ENCODE measurements at places on chromosomes 3 and 15.

- no peak for DNase-seq
Observed at GRCh38 chr3:157861076-157861765, 245.0 kb downstream of the SHOX2 start.

DNA sequence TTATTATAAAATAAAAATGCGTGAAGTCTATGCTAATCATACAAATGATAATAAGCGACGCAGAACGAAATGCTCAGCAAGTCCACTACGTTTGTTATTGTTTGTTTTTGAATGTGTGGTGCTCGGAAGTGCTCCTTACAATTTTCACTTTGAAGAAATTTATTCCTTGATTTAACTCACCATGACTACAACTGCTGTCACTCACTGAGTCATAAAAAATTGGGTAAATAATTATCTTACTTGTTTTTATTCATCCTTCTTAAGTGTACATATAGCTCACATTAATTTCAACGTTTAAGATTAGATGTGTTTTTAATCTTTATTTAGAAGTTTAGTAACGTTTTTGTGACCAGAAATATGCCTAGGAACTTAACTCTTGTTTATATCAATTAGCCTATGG, 66.7 kb upstream of the NANOGP8 start:
- DNase-seq = no peak

GRCh38 chr3:25621087-25621486, 43.6 kb downstream of the TOP2B start:
- no peak for DNase-seq

DNA sequence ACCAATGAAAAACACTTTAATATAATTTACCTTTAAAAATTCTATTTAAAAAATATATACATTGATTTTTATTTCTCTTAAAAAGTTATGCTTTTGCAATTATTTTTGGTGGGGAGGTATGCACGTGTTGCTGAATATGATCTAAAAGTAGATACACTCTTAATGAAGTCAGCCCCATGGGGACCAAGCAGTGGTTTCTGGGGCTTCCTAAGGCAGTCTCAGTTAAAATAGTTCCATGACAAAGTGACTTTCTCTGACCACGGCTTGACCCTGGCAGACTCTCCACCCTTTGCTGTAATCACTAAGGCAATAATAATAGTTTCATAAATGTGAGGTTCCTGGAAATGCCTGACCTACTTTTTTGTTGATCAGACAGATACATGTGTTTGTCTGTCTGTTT, 50.4 kb downstream of the CCR4 start:
- DNase-seq = no peak

GRCh38 chr15:97146929-97147870, 813.3 kb upstream of the ARRDC4 start:
- DNase-seq = no peak

DNA sequence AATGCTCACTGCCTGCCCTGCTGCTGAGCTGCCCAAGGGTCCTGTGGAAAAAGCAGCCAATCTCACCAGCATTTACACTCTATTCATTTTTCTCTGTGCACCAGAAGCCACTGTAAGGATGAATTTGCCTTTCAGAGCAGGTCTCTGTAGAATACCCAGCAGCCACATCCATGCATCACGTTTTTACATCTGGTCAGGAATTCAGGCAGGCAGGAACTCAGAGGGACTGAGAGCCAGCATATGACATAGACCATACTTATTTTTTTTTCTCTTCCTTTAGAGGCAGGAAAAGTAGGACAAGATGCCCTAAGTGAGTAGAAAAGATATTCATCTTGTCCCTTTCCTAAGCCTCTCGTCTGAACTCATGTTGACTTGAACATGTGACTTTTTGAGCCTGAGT, 292.7 kb downstream of the EPHB1 start:
- DNase-seq = no peak

DNA sequence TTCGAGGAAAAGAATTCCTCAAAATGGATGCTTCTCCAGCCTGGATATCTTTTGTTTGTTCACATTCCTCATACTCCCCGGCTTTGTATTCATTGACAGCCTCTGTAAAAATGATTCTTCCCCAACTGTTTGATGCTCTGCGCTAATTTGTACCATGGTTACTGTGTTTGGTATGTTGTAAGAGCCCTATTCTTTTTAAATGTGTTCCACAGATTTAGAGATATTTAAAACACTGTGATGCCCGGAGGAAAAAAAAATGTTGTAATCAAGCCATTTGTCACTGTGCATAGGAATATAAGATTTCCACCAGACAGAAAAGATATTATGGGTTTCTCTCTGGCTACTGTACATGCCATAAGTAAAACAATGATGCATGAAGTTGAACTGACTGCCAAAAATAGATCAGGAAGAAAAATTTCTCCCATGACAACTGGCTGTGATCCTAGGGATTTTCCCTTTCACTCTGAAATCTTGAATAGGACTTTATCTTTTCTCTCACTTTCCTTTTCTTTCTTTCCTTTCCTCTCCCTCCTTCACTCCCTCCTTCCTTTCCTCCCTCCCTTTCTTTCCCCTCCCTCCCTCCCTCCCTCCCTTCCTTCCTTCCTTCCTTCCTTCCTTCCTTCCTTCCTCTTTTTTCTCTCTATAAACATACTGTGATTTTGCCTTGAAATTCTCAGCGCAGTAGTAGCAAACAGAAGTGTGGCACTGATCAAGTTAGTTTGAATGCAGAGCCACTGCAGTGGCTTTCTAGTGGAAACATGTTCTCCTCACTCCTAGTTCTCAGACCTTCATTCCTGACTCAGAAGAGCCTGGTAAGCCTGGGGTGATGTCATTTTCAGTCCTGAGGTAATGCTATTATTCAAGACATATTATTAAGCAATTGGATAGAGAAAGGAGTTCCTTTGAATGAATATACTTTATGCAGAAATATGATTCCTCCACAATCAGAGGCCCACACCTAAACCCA, 254.9 kb upstream of the TBL1XR1 start:
- DNase-seq = no peak

GRCh38 chr15:81184188-81184587, 12.5 kb upstream of the IL16 start:
- DNase-seq = no peak

DNA sequence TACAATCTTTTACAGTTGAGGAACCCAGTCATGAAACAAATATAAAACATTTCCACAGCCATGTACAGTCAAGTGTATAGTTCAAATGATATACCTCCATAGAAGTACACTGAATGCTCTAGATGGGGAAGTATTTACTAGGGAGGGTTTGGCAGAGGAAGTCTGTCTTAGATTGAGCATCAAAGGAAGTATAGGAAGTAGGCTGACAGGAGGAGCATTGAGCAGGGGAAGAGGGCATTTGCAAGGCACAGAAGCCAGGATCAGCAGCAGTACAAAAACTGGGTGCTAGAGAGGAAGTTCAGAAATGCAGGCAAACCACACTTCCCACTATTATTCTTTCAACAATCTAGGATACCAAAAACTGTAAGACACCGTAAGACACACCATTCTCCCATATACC, 122.6 kb downstream of the ANO10 start:
- DNase-seq = peak; percentile 17

- no peak for DNase-seq
Observed at GRCh38 chr3:17830788-17831187, 88.4 kb upstream of the TBC1D5 start.

DNA sequence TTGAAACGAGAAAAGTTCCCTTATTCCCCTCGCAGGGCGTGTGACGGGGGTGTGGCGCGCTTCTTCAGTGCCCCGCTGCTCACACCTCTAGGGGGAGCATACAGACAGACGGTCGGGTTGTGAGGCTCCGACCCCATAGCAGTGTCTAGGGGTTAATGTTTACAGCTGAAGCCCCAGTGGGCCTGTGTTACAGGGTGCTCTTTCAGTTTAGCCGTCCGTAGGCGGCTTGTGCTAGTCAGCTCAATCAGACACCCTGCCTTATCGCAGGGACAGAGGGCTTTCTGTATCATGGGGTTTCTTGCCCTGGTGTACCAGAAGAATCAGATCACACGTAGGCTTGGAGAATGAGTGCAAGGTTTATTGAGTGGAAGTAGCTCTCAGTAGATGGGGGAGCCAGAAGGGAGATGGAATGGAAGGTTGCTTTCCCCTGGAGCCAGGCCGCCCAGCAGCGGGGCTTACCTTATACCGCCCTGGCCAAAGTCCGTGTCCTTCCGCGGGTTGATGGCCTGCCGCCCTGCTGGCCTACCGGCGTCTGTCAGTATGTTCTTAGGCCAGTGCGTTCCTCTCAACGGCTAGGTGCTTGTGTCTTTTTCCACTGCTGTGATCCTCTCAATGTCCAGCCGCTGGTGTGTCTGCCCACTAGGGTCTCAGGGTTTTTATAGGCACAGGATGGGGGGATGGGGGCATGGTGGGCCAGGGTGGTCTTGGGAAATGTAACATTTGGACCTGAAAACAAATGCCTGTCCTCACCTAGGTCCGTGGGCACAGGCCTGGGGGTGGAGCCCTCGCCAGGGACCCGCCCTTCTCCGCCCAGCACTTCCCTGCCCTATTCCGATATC, 32.2 kb upstream of the ACP3 start:
- no peak for DNase-seq

- DNase-seq = no peak
Observed at GRCh38 chr3:160691151-160691550, 14.2 kb downstream of the ARL14 start.

- no peak for DNase-seq
Observed at GRCh38 chr3:111723293-111724215, 128.4 kb upstream of the ZBED2 start.

GRCh38 chr3:16472593-16472992, 40.9 kb downstream of the RFTN1 start:
- DNase-seq = no peak

DNA sequence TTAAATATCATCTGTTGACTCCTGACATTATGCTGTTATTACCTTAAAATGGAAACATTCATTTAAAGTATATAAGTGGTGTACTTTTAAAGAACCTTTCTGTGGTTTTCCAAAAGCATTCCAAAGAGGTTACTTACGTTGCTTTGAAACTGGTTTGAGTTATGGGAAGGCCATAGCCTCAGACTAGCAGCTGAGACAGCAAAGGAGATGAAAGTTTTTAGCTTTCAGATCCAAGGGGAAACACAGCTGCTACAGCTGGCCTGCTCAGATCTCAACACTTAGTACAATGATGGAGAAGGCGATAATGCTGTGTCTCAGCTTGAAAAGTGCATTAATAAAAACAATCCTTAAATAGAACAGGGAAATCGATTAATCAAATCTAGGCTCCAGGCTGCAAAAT, 921.1 kb downstream of the ROBO1 start:
- no peak for DNase-seq

- no peak for DNase-seq
Observed at GRCh38 chr3:62139957-62140356, 233.4 kb downstream of the FEZF2 start.

DNA sequence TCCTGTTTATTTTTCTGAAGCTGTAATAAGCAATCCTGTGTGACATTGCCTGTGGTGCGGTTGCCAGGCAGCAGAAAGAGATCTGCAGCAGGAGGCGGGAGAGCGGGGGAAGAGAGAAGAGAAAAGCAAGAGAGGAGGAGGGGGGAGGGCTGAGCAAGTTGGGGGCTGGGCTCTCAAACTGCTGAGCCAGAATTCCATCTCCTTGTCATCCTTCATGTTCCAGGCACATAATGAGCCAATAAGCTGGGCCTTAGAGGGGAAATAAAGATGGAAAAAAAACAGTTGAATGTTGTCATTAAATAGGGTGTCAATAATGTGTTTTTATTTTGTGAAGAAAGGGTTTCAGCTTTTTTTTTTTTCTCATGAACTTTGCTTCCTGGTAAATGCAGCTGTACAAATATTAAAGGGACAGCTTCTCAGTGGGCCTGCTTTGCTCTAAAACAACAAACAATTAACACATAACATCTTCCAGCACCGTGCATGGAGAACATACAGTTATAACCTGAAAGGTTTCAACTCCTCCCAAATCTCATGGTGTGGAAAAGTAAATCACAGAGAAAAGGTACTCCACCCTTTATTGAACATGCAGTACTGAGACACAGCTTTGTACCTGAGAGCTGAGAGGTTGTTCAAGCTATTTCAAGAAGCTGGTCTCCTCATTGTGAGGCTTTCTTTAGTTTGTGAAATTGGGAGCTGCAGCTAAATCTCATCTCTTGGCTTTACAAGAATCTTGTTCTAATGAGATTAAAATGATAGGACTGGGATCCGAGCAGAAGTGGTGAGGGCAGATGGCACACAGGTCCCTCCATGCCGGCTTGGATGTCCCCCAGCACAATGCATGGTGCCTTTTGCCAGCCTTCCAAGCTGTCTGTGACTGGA, 451.1 kb upstream of the KCNMB2 start:
- peak; percentile 35 for DNase-seq

GRCh38 chr3:188553569-188553968, 399.6 kb downstream of the LPP start:
- DNase-seq = peak; percentile 38

GRCh38 chr3:128471720-128472119, 5.0 kb upstream of the DNAJB8 start:
- DNase-seq = no peak

GRCh38 chr3:126351086-126351770, 6.0 kb downstream of the KLF15 start:
- no peak for DNase-seq

GRCh38 chr15:41151451-41152005, 35.4 kb upstream of the INO80 start:
- DNase-seq = no peak

DNA sequence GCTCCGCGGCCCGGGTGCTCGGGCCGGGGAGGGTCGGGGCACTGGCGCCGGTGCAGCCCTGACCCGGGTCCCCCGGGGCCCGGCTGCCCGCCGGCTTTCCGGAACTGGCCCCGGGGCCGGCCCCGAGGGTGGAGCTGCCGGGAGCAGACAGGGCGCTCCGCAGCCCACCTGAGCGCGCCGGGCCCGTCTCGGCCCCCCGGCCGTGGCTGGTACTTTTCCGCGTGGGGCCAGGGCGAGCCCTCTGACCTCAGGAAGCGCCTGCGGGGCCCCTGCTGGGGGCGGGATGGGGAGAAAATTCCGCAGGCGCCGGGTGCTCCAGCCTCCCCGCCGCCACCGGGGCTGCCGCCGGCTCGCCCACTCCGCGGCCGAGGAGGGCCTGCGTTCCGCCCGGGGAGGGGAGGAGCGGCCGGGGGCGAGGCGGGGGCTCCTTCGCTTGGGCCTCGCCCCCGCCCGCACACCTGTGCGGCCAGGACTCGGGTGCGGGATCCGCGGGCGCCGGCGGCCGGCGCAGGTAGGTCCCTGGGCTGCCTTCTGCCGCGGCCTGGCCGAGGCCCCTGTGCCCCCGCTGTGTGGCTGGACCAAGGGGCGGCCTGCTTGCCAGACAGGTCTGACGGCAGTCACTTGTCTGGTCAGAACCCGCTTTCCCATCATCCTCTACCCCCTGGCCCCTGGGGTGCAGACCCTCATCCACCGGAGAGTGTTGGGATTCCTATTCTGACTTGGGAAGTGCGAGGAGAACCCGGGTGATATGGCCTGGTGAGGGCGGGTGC, 3.5 kb downstream of the FURIN start:
- no peak for DNase-seq

GRCh38 chr3:176850498-176850897, 346.8 kb downstream of the TBL1XR1 start:
- no peak for DNase-seq

DNA sequence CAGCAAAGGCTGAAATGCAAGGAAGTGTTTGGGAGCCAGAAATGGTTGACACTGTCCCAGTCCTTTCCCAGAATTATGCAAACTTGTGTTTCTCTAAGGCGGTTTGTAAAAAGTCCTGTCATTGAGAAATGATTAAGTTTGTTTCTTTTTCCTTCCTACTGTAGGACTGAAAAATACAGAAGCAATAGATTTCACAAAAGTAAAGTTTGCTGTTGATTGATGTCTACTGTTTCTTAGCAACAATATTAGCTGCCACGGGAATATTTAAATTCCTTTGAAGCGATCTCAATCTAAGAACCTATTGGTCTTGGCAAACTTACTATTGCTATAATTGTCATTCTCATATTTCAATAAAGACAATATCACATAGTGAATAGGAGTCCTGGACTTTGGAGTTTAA, 100.7 kb upstream of the IL12A start:
- no peak for DNase-seq
